ENCODE measurements at places on chromosomes 3 and 15.

- DNase-seq: no peak
Observed at GRCh38 chr3:141776885-141777284, 13.7 kb downstream of the GRK7 start.

- no peak for DNase-seq
Observed at GRCh38 chr3:85539232-85539631, 580.4 kb downstream of the CADM2 start.

DNA sequence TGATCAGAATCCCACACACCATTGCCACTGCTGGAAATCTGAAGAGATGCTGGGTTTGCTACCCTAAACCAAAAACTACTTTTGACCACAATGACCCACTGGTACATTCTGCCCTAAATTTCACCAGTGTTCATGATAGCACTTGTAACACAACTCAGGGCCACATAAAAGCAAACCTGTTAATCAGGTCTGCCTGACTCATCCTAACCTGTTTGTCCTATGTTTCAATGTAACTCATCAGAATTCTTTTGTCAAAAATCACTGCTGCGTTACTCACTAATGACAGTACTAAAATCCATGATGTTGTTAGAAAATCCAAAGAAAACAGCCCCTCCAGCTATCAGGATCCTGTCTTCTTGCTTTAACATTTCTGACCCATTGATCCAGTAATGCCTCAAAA, 55.6 kb upstream of the XCR1 start:
- no peak for DNase-seq

DNA sequence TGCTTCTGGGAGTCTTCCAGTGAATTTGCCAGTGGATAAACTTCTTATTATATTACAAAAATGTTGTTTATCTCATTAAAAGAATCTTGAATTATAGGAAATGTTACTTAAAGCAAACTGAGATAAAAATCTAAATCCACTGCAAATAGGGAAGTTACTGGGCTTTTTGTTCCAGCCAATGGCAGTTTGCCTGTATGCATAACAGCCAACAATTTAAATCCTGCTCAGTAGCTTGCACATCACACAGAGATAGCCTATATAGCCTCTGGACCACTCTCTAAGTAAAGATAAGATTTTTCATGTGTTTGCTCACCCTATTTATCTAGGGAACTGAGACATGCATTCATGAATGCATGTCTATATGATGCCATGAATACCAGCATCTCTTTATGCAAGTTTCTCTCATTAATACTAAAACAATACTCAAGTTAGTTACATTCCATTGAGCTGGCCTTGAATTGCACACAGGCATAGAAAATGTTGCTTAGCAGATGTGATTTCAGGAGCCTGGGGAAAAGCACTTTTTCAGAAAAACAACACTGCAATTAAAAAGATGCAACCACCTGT, 92.1 kb upstream of the GPR149 start:
- DNase-seq: no peak

DNA sequence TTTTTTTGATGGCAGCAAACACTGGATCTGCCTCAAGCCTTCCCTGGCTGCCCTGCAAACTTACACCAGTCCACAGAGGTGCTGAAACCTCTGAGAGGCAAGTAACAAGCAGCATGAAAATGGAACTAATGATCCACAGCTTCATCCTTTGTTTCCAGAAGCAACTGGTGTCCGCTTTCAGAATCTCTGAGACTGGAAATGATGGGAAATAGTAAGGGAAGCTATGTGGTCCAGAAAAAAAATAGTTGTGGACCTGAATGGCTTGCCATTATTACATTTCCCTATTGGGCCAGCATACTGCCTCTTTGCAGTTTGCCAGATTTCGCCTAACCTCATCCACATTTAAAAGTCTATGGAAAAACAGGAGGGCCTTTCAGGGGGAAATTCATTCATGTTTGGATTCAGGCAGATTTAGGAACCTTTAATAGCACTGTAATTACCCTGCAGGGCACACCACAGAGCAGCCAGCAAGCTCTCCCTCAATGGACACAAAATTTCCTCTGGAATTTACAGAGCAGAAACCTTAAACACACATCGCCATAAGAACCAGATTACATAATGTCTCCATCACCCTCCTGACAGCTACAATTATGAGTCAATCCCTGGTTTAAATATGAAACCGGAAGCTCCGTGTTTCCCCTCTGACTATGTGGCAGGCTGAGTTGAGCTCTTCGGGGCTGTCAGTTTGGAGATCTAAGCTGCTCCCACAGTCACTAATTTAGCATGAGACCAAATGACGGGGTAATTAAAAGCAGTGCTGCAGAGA, 134.4 kb downstream of the TMCO5A start:
- no peak for DNase-seq

DNA sequence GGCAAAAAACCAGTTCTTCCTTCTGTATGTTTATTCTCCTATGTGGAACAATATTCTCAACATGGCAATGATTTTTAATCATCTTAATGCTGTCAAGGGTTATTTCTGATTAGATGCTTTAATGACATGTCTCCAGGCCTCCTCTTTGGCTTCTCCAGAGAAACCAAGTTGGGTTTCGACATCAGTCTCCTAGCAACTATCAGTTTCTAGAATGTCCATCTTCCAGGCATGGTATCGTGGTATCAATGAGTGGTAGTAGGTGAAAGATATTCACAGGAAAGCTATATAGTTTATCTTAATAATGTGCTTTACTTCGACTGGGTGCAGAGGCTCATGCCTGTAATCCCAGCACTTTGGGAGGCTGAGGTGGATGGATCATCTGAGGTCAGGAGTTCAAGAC, 128.5 kb downstream of the C3orf70 start:
- no peak for DNase-seq

- DNase-seq: no peak
Observed at GRCh38 chr3:5456199-5456598, 268.7 kb downstream of the EDEM1 start.

DNA sequence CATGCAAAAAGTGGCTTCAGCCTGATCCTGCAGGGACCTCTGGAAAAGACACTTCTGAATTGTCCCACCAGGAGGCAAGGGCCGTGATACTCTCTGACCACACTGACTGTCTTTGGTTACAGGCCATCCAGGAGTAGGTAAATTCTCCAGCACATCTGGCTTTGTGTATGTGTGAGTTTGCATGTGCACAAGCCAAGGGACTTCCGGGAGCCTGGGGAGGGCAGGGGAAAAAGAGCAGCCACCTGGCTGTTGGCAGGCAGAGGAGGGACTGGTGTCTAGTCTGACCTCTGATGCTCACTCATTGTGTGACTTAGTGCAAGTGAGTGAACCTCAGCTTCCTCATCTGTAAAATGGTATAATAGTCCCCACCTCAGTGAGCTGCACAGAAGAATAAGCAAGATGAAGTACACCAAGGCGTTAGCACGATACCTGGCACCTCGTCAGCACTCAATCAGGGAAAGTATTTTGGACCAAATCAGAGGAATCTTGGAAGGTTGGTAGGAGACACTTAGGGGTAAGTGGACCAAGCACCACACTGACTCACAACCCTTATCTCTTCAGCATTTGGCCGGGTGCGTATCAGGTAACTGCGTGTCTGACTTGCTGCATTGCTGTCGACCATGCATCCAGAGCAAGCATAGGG, 19.1 kb downstream of the KLHL6 start:
- DNase-seq: no peak

DNA sequence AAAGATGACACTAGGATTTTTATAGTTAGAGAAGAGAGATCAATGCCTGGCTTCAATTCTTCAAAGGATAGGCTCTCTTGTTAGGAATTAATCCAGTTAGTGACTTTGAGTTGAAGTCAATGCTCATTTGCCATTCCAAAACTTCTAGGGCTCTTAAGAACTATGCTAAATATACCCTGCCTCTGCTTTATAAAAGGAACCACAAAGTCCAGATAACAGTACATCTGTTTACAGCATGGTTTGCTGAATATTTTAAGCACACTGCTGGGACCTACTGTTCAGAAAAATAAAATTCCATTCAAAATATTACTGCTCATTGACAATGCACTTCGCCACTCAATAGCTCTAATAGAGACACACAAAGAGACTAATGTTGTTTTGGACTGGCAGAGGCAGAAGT, 786.6 kb upstream of the DPPA4 start:
- no peak for DNase-seq

DNA sequence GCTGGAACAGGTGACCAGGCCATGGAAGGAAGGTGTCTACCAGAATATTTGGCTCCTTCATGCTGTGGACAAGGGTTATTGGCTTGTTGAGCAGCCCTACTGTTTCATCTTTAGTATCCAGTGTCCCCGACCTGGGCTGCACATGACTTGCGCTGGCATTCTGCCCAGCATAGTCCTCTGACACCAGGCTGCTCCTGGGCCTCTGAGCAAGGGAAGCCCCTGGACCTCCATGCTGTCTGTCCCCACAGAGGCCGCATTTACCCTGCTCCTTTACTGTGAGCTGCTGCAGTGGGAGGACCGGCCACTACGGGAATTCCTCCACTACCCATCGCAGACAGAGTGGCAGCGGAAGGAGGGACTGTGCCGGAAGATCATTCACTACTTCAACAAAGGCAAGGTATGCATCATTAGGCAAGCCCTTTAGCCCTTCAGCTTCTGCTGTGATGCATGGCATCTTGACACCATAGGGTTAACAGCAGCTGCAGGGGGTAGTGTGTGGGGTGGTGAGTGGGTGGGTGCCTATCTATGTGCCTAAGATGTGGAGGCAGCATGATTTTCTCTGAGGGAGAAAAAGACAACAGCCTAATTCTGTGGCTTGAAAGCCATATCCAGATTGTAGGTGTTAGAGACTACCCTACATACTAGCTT, 44.0 kb upstream of the MANF start:
- no peak for DNase-seq

GRCh38 chr15:53323191-53323590, 436.3 kb downstream of the WDR72 start:
- DNase-seq: no peak

DNA sequence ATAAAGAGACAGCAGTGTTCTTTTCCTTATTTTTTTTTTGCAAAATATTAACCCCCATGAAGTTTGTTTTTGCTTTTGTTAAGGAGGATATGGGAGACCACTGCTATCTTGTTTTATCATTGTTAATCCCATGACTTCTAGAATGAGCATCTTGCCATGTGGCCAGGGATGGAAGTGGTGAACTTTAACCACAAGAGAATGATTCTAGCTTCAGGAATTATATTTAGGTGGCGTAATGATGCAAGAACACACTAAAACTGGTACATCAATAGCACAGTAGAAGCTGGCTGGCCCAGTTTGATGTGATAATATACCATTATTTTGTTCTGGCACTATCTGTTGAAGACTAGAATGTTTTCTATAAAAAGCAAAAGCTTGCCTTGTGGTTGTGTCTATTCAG, 720.9 kb downstream of the GRM7 start:
- DNase-seq: no peak
